ENCODE measurements at places on chromosomes 6 and 20.

DNA sequence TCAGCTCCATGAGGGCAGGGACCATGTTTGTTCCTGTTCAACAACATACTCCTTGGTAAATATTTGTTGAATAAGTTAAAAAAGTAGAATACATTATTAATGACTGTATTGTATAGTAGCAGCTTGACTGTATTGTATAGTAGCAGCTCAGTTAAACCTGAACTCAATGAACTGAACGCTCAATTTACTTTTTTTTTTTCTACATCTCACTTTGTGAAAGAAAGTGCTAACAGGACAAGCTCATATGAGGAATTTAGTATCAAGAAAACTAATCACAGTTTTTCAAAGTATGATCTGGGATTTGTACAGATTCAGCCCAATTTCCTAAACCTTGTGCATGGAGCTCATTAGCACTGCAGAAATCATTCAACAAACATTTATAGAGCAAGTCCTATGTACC, 38.8 kb upstream of the NR2E1 start:
- DNase-seq = no peak

GRCh38 chr20:25514747-25515340, 70.5 kb downstream of the NINL start:
- no peak for DNase-seq

DNA sequence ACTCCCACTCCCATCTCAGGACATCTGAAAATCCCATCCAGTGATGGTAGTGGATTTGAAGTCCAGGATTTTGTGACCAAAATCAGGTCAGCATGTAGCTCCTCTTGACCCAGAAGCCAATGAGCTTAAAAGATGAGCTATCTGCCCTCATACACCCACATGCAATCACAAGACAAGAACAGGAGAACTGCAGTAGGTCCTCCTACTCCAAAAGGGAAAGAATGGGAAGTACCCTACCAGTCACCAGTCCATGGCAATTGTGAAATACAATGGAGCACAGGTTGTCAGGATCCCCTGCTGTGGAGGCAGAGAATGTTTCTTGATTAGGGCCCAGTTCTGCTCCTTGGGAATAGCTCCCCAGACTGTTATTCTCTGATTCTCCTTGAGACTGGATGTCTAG, 347.3 kb upstream of the CNR1 start:
- no peak for DNase-seq

DNA sequence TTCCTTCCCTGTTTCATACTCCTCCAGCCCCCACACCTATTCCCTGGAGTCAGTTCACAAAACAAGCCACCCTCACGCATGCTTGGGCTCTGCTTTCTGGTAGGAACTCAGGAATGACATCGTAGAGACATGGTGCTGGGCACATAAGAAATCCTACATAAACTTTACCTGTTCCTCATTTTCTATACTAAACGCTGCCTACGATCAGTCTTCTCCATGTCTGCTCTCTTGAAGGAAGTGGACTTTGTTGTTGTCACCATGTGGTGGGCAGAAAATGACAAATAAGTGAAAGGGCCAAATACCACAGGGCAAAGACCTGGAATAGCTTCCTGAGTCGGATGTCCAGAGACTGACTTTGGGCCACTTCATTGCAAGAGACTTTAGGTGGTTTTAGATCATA, 10.1 kb downstream of the MYLK4 start:
- no peak for DNase-seq

GRCh38 chr20:34301587-34302311, 1.4 kb downstream of the AHCY start:
- no peak for DNase-seq

DNA sequence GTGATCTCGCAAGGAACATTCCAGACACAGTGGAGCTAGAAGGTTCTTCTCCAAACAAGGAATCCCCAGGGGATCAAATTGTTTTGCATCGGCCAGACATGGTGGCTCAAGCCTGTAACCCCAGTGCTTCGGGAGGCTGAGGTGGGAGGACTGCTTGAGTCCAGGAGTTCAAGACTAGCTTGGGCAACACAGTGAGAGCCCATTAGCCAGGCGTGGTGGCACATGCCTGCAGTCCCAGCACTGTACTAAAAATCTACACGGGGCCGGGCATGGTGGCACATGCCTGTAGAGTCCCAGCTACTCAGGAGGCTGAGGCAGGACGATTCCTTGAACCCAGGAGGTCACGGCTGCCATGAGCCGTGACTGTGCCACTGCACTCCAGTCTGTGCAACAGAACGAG, 15.3 kb downstream of the GMEB2 start:
- DNase-seq = no peak

GRCh38 chr6:105560611-105561066, 157.8 kb upstream of the PREP start:
- DNase-seq = no peak

DNA sequence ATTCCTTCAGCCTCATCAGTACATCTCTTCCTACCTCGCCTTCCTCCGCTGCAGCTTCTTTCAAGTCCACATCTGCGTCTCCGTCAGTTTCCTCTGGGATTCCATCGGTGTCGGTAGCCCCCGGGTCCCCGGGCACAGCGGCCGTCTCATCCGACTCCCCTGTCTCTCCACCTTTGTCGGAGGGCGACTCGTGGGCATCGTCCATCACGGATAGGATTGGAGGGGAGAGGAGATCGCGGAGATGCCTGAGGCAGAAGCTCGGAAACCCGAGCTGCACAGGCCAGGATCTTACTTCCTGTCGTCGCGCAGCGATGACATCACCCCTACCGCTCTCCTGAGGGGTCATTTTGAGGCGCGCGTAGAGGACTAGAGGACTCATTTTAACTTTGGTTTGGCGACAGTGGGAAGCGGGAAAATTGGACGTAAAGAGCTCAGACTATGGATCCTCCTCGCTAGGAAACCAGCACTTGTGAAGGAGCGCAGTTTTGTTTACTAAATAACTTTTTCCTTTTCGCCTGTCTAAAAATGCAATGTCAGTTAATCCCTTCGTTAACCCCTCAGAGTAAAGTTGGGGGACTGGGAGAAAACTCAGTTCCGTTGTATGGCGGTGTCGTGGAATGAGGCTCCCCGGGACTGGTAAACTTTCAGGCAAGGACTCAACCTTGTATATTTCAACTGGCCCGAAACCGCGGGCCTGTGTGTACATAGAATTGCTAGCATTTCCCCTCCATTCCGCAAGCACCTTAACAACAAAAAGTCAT, at the start of gene TAF11:
Gene TAF11, minus strand, starts transcription at position 290 of the 761 bp plus-strand sequence. Its CDS starts 85 bp downstream, at position 205.
- peak; percentile 96 for DNase-seq

GRCh38 chr20:51661609-51662178, 106.5 kb downstream of the ATP9A start:
- DNase-seq = no peak

GRCh38 chr6:127518710-127519468, at the start of gene MTCL3:
Gene MTCL3 (minus strand): TSS chr6:127519335.
- DNase-seq = no peak

GRCh38 chr20:35714127-35714526, 14.9 kb downstream of the ROMO1 start:
- no peak for DNase-seq

DNA sequence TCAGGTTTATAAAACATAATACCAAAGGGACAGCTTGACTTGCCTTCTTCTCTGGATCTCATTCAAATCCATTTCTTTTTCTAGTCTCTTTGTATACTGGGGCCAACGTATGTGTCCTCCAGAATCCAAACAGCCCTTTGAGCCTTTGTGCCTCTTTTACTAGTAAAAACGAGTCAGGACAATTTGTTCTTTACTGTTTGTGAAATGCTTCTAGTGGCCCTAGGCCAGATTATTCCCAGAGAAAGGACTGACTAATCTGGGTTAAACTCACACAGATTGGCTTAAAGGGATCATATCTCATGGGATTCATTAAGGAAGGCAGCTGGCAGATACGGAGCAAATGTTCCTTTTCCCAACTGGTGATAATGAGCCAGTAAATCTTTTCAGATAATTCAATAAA, 32.1 kb upstream of the MANEA start:
- no peak for DNase-seq

DNA sequence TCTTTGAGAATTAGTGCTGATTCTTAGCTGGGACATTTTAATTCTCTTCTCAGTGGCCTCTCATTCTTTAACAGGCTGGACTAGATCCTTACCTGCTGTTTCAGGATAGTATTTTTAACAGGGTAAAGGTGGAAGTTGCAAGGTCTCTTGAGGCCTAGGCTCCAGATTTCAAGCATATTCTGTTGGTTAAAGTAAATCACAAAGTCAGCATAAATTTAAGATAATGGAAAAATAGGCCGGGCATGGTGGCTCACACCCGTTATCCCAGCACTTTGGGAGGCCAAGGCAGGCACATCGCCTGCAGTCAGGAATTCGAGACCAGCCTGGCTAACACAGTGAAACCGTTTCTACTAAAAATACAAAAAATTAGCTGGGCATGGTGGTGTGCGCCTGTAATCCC, 1149.0 kb downstream of the EPHA7 start:
- no peak for DNase-seq

GRCh38 chr20:51346686-51347485, 195.6 kb downstream of the NFATC2 start:
- peak; percentile 39 for DNase-seq

All from tibial artery (tissue), 4 donors.